ENCODE measurements at places on chromosomes 7 and 10.

DNA sequence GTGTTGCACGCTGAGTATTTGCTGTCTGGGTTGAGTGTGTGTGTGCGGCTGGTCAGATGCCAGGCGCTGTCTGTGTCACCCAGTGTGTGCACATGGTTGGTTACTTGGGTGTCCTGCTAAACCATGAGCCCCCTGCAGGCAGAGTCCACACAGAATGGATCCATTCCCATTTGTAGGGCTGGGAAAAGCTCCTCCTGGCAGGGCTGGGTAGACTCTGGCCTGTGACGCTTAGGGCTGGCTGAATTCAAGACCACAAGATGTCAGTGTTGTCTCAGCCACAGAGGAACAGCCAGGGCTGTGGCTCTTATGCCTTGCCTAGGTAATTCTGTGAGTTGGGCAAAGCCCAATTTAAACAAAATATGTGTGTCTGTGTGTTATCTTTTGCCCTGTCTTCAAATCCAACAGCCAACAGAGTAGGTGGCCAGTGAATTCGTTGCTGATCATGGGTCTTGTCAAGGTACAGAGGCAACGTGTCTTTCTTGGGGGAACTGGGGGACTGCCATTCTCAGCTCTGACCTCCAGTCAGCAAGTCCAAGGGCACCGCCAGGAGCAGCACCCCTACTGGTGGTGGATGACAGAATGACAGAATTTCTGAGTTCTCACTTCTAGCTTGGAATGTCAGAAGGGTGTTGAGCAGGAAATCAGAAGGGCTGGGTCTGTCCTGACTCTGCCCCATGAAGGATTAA is 285.1 kb downstream of the CCSER2 start:
- no peak for DNase-seq

DNA sequence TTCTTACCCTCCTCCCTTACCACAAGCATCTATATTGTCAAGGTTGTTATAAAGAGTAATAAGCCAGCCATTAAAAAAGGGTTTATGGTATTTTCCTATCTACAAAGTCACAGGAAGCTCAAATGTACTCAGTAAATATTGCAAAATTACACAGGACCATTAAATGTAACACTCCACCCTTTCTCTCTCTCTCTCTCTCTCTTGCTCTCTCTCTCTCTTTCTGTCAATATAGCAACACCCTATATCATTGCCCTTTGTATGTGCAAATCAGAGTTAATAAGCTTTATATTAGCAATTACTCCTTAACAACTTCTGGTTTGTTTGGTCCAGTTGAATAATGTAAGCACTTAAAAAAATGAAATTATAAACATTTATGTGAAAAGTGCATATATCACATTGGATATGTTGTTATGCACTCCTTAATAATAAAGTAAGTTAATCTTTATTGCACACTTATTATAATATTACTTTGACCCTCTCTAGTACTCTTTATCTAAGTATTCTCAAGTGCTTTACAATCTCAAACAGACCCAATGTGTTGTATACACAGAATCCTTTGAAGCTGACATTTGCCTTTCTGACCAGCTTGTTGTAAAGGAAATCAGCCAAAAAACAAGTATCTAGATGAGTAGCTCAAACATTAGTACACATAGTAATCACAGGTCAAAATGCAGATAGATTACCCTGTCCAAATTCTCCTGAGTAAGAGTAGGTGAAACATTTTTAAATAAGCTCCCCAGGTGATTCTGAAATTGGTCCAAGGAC is 93.2 kb downstream of the CFTR start:
- no peak for DNase-seq

- no peak for DNase-seq
Observed at GRCh38 chr10:51800725-51801424, 101.5 kb upstream of the CSTF2T start.

DNA sequence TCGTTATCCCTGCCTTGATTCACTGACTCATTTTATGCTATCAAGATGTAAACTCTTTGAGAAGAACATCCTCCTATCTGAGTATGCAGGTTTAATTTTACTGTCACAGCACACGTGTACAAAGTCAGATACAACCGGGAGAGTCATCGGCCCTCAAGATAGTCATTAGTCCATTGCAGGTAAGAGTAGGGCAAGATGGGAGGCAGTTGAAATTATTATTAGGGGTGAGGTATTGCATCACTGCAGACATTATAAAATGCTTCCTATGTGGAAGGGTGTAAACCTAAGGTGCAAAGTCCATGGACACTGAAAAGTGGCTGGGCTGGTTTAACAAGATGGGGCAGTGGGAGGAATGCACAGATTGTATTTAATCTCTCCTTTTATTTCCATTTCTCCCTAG is 113.7 kb downstream of the ARL4A start:
- no peak for DNase-seq

- DNase-seq = no peak
Observed at GRCh38 chr7:124155432-124156022, 122.7 kb upstream of the TMEM229A start.

- DNase-seq = no peak
Observed at GRCh38 chr10:124590216-124591122, 128.8 kb downstream of the LHPP start.

DNA sequence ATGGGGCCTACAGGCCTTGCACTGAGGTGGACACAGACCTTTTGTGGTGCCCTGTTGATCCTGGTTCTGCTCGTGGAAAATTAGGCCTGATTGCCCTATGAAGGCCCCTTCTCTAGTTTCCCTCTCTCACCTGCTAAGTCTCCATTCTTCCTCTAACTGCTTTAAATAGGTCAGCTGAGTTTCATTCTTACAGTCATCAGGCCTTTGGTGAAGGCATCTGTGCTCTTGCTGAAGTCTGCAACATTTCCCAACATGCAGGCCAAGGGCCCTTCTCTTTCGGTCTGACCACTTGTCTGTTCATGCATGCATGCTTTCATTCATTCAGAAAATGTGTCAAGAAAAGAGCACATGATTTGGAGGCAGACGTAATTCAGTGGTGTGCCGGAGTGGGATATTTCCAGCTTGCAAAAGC is 244.0 kb downstream of the BUB3 start:
- no peak for DNase-seq

DNA sequence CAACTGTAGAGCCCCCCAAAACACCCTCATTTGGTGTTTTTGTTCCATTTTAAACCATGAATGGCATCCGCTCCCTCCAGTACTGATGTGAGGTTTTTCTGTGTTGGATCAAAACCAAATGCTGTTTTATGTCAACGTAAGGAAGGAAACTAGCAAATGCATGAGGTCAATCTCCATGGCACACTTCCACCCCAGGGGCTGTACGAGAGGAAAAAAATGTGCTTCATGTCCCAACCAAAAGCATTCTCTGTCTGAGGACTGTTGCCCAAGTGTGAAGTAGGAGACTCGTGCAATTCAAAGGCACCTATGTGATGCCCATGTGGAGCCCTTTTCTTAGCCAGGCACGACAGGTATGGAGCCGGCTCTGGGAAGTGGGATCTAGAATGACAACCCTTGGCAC is 180.3 kb upstream of the MKI67 start:
- no peak for DNase-seq

DNA sequence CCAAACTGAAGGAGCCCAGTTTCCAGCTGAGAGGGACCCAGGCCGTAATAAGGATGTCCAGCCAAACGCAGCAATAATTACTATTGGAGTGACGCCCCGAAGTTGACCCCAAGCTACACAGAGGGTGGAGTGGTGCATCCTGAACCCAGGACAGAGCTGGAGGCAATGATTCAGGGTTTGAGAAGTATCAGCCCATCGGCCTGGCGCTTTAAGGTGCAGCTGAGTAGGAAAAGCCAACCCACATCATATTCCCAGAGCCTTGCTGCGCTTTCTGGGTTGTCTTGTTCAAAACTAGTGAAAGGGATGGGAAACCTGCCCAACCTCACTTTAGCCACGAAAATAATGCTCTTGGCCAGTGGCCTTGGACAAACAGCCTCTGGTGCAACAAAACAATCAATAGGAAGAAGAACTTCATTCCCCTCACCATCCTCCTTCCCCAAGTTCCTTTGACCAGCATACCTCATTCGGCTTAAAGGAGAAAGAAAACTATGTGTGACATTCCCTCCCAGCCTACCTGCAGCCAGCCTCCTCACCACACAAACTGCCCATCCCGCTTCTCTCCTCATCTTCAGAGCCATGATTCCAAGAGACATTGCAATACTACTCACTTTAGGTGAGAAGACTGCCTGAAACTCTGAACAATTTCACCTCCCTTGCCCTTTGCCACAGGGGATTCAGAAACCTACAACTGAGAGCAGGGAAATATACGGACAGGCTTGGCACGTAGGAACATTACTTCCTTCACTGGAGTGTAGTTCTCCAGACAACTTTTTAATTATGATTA is 217.2 kb upstream of the MKLN1 start:
- no peak for DNase-seq

- DNase-seq = no peak
Observed at GRCh38 chr10:101512738-101513137, 75.3 kb downstream of the POLL start.

GRCh38 chr7:28986028-28986764 is 28.1 kb upstream of the TRIL start:
- DNase-seq = no peak

- no peak for DNase-seq
Observed at GRCh38 chr10:18498998-18499397, 152.4 kb downstream of the NSUN6 start.

DNA sequence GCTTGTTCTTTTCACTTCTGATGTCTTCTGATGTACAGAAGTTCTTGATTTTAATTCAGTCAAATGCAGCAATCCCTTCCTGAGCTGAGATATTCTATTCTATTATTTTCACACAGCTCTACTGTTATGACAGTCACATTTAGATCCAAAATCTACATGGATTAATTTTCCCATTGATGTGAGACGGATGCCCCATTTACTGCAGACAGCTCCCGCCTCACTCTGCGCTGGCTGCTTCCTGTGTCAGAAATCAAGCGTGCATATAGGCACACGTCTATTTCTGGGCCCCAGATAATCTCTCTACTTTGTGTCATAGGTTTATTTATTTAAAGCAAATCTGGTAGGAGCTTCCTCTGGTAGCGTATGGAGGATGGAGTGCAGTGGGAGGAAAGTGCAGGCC is 6.7 kb downstream of the BNIP3 start:
- no peak for DNase-seq

DNA sequence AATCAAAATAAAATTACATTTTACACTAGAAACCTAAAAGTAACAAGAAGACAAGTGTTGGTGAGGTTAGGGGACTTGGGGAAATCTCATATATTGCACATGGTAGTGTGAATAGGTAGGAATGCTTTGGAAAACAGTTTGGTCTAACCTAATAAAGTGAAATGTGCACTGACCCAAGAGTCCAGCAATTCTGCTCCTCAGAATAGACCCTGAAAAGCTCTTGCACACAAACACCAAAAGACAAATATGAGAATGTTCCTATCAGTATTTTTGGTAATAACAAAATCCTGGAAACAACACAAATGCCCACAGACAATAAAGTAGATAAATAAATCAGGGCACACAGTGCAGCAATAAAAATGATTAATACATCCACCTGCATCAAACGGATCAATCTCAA is 165.7 kb downstream of the GRID1 start:
- DNase-seq = no peak

DNA sequence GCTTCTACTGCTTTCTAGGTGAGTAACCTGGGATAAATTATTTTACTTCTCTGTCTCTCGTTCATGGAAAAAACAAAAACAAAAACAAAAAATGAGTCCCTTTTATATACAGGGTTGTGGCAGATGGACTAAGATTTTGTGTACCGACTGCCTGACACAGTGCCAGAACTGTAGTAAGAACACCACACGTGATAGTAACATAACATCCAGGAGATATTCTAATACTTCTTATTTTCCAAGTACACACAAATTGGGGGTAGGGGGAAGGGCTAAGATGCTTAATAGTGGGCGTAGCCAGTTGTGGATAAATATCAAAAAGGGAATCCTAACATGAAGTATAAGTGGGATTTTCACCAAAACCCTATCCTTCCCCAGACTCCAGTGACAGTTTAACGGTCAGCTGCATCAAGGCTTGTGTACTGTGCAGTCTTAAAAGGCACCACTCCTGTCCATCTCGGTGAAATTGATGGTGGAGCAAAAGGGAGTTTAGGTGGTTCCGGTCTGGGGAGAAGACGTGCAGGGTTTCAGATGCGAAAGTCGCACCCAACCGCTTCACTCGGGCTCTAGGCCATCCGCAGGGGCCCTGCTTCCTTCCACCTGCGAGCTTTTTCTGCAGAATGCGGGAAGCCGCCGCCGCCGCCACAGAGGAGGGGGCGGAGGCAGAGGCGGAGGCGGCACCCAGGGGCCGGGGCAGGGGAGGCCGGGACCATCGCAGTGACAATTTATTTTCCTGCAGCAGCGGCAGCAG is at the start of gene STAMBPL1:
Gene STAMBPL1 (plus strand): TSS at position 712 of the 748 bp plus-strand sequence. CDS start 21,464 bp downstream, outside the sequence.
- peak; percentile 33 for DNase-seq

- no peak for DNase-seq
Observed at GRCh38 chr10:79069325-79070080, 737 bp downstream of the ZMIZ1 start.

DNA sequence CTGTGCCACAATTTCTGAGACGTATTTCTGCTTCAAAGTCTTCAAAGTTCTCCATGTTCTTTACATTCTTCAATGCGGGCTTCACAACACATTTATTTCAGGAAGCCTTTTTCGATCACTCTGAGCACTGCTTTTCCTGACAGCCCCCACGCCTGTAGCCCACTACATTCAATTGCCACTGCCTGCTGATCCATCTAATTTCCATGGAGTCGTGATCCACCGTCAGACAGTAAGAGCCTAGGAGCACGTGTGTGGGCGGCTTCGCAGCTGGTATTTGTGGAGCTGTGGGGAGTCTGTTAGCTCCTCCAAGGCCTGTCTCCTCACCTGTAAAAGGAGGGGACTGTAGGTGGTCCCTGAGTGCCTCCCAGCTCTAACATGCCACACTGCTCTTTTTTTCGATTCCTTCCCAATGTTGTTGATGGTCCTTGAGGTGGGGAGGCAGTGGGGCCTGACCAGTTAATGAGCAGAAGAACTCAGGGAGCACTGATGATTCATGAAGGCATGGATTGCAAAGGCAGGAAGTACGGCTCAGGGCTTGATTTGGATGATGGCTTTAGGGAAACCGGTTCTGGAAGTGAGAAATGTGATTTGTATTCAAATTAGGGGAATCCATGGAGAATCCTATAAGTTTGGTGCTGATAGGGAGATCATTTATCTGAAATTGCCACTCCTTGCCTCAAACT is 401.1 kb upstream of the PODXL start:
- no peak for DNase-seq

- DNase-seq = no peak
Observed at GRCh38 chr10:72241691-72242252, 25.7 kb upstream of the ASCC1 start.

DNA sequence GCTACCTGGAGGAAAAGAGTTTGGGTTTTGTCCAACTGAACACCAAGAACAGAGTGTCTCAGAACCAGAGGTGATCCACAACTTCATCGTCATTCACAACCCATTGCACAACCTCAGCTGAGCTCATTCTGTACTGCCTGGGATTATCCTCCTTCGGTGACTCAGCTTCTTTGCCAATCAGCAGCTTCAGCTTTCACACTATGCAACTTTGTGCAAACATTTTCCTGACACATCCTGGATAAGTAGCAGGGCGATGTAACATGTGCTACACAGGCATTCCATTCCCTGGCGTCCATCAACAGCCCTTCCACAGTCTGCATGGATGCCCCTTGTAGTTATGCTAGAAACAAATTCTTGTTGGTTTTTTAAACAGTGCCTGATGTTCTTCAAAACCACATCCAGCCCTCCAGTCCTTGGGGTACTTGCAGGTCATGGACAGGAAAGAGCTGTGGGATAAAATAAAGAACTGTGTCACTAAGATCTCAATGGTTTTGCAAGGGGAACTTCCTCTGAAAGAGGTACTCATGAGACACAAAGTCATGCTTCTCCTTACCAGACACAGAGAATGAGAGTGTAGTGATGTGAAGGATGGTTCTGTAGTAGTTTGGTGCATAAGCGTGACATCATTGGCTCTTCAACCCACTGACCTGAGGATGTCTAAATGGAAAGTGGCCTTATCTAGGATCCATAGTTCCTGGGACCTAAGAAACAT is 478.5 kb downstream of the KIF20B start:
- DNase-seq = no peak

All from esophagus squamous epithelium (tissue), 5 donors.